Activated T-cell treated with anti-CD3 and anti-CD28 coated beads for 4 hours (primary cell): ENCODE measurements at places on chromosomes 6 and 20.

- DNase-seq, result no peak
Measured at GRCh38 chr6:137767911-137768690, 99.0 kb upstream of the TNFAIP3 start.

- DNase-seq, result no peak
Measured at GRCh38 chr6:46352541-46353268, 138.5 kb downstream of the RCAN2 start.

- DNase-seq, result no peak
Measured at GRCh38 chr20:46607849-46608497, 43.3 kb downstream of the SLC13A3 start.

DNA sequence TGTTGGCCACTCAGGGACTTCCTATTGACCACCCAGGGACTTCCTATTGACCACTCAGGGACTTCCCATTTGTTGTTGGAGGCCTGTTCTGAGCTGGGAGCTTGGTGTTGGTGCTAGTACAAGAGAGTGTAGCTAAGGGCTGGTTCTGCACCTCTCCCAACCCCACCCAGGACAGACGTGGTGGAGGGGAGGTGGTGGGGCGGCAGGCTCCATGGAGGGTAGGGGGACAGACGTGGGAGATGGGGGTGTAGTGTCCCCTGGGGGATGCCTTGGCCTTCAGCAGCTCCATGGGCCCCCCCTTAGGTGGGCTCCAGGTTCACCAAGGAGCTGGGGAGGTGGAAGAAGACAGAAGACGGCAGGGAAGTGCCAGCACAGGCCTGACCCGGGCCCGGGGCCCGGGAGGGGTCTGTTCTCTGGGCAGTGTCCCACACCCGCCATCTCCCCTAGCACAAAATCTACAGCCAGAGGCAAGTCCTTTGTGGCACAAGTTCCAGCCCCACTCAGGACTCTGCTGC, 33.9 kb downstream of the CHRNA4 start:
- no peak for DNase-seq

- DNase-seq, result no peak
Measured at GRCh38 chr20:24361541-24361940, 107.9 kb upstream of the SYNDIG1 start.

DNA sequence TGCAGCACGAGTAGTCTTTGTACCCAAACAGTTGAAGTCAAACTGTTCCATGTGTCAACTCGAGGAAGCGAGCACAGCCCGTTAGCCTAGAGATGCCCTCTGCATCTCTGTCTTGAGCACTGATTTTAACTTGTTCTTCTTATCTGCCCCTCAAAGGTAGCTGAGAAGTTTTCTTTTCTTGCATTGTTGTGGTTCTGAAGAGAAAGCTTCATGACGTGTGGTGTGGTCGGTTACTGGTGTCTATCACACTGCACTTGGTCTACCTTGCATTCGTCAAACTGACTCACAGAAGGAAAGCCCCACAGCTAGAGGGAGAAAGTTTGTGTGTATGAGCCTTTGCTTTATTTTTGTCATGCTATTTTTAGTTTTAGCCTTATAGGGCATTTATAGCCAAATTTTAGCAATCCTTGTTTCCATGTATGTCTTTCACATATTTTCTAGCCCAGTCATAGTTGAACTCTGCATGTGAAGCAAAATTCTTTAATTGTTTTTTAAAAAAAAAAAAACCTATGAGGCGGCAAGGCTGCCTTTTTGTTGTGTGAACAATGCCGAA, 115.1 kb downstream of the JAG1 start:
- DNase-seq, result peak; percentile 15
